Right atrium auricular region (tissue), 2 donors: ENCODE measurements at places on chromosomes 1 and 21.

GRCh38 chr1:1921459-1921862 is 2.4 kb upstream of the TMEM52 start:
- no peak for DNase-seq

DNA sequence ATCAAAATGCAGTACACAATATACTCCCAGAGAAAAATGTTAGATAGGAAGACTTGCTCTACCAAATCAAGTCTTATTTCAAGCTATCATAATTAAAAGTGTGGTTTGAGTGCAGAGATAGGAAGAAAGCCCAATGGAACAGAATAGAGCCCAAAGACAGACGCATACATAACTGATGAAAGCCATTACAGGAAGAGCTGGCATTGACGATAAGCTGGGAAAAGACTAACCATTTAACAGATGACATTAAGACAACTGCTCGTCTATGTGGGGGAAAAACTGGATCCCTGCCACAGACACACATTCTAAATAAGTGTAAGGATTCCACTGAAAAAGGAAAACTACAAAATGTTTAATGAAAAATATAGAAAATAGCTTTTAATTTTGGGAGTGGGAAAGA is 85.5 kb downstream of the NGF start:
- no peak for DNase-seq

GRCh38 chr1:65527190-65527589 is 106.7 kb downstream of the LEPR start:
- no peak for DNase-seq

DNA sequence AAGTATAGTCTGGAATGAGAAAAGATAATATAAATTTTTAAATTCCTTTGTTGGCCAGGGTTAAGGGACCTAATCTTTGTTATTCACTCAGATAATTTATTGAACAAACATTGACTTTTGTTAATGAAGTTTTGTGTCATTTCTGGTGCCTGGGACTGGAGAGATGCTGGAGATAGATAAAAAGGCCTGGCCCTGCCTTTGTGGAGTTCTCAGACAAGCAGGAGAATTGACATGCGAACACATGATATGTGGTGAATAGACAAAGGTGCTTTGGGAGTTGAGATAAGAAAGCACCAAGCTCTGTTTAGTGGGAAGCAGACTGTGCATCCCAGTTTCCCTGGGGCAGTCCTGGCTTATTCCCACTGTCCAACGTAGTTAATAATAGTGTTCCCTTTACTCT is 8.5 kb downstream of the C1orf21 start:
- DNase-seq: no peak
